ENCODE measurements at places on chromosomes 16 and 17.

DNA sequence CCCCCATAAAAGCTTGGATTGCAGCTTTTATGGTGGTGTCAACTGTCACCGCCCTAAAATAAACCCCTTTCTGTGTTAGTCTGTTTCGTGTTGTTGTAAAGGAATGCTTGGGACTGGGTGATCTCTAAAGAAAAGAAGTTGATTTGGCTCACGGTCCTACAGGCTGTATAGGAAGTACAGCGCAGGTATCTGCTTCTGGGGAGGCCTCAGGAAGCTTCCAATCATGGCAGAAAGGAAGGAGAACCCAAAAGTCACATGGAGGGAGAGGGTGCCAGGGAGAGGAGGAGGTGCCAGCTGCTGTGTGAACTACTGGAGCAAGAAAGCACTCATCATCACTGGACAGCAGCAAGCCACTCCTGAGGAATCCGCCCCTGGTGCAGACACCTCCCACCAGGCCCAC, 5.9 kb upstream of the CACNA1H start:
- no peak for DNase-seq

- no peak for DNase-seq
These were observed 98.4 kb downstream of the XYLT1 start for GRCh38 chr16:17372386-17372785.

- no peak for DNase-seq
These were observed 81.1 kb downstream of the TBC1D16 start for GRCh38 chr17:79954281-79955166.

DNA sequence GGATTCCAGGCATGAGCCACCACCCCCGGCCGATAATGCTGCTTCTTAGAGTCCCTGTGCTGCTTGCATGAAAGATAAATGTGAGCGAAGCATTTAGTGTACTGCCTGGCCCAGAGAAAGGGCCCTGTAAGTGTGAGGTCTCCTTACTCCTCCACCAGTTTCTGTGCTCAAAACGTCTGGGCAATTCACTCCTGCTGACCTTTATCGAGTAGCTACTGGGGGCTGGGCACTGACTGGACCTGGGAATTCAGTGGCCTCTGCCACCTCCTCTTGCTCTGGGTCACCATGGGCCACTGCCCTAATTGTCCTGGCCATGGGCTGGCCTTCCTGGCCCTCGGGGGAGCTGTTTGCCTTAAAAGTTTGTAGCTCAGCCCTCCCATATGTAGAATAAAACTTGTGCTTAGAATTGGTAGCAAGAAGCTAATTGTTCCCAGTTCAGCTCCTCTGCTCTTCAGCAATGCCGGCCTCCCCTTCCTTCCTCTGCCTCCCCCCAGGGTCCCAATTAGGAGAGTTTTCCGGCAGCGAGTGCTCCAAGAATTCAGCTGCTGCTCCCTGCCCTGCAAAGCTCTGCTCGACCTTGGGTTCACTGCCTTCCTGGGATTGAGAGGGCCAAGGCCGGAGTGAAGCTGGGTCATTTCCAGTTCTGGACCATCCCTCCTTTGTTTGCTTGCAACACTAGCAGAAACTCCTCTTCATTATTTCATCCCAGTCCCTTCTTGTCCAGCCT, 98.9 kb upstream of the CDC42EP4 start:
- no peak for DNase-seq

GRCh38 chr17:36936455-36937000, 747 bp upstream of the LHX1 start:
- DNase-seq, result peak; percentile 50

GRCh38 chr17:32755045-32755805, 121.7 kb downstream of the MYO1D start:
- peak; percentile 76 for DNase-seq

DNA sequence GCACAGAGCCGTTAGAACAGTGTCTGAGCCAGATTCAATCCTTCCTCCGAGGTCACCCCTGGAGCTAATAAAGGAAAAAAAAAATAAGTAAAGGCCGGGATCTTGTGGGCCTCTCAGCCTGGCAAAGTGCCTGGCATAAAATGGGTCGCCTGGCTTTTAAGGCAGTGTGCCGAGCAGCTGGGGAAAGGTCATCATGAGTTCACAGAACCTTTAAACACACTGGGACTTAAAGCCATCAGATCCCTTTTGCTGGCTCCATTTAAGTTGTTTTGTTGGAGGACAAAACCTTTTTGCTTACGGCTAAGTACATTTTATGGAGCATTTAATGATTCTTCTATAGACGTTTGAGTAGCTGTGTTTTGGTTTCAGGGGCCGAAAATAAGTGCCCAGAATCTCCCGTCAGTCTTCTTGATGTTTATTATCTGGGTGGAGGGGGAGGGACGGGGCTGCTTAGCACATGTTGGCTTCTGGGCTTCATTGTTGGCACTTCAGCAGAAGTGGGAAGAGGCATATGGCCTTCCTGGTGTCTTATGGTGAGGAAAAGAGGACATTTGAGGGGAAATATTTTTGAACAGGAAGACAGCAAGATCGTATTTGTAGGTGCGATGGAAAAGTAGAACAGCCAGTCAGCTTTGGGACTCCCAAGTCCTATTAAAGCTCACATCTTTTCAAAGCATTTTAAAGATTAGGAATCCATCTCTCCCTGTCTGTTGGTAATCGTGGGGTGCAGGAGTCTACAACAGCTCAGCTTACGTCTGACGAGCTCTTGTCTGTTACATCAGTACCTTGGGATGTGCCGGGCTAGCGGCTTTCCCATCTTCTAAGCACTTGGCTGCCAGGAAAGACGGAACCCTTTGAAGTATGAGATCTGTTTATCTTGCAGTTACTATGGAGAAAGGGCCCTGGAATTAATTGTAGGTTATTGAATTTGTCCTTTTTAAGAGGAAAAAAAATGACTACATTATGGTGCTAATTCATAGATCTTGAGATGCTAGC, 31.1 kb downstream of the RBFOX1 start:
- DNase-seq, result no peak

DNA sequence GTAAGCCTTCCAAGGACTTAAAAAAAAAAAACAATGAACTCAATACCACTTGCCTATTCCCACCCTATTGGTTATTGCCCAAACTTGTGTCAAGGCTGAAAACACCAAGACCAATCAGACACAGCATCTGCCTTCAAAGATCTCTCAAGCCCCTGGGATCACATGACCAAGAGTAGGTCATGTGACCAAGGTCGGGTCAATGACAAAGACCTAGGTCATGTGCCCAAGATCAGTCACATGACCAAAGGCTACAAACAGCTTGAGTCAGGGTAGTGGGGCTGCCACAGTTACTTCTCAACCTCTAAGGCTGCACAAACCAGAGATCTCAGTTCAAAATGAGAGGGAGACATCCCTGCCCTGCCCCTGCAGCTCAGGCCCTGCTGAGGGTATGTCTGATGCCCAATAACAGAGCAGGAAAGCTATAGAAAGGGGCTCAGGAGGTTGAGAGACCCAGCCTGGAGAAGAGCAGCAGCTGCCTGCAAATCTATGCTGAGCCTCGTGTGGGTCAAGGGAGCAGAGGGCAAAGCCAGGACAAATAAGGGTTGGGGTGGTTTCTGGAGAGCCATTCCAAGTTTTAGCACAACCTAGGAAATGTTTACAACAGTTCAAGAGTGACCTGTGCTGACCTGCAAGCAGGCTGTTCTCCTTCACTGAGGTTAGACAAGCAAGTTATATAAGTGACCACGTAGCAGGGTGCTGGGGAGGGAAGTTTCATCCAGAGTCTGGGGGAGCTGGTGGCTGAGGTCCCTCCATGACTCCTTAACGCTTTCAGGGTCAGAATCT, 48.8 kb downstream of the PIMREG start:
- peak; percentile 16 for DNase-seq

GRCh38 chr16:68961778-68962402, 118.6 kb downstream of the TANGO6 start:
- no peak for DNase-seq

DNA sequence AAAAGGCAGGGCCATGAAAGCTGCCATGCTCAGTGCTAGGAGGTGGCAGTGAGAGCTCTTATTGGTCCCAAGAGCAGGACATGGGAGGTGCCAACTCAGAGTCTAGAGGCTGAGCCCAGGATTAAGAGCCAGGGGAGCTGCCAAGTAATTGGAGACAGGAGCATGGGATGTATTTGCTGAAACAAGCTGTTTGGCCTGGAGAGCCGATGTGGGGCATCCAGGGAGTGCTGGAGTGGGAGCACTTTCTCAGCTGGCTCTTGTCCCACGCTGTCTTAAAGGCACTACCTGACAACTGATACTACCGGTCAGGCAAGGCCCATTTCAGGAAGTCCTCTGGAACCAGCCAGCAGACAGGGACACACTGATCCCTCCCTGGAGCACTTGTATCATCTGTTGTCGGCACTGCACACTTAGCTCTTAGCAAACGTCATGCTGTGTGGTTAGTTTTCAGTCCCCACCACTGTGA, 19.3 kb downstream of the ANKFN1 start:
- peak; percentile 91 for DNase-seq

- DNase-seq, result peak; percentile 82
These were observed 7.2 kb upstream of the GRB2 start for GRCh38 chr17:75412455-75413317.

Data from DMS53 (cell line).